Natural killer cell (primary cell): ENCODE measurements at places on chromosomes 6 and 20. TPM values are rescaled to one million over a fixed set of nuclear protein-coding genes. Genes with fewer than 3 reads are reported as not detected.

The PDYN gene
- total RNA-seq: not detected

- H3K4me1 ChIP-seq: peaks cover 57% of the 10 kb centered on the region
- no peak for DNase-seq
- H3K36me3 ChIP-seq: no peaks in the 10 kb centered on the region
- H3K27me3 ChIP-seq: peaks cover 89% of the 10 kb centered on the region
These were observed 2.3 kb downstream of the LINC00237 start for GRCh38 chr20:21103582-21104465.

- H3K4me3 ChIP-seq: no peak overlapping the region
- no peak overlapping the region for H3K27ac ChIP-seq
- no peaks in the 10 kb centered on the region for H3K4me1 ChIP-seq
- no peak for DNase-seq
- H3K36me3 ChIP-seq: peaks cover 3% of the 10 kb centered on the region
These were observed 464.6 kb downstream of the CDKAL1 start for GRCh38 chr6:20998748-20999448.

DNA sequence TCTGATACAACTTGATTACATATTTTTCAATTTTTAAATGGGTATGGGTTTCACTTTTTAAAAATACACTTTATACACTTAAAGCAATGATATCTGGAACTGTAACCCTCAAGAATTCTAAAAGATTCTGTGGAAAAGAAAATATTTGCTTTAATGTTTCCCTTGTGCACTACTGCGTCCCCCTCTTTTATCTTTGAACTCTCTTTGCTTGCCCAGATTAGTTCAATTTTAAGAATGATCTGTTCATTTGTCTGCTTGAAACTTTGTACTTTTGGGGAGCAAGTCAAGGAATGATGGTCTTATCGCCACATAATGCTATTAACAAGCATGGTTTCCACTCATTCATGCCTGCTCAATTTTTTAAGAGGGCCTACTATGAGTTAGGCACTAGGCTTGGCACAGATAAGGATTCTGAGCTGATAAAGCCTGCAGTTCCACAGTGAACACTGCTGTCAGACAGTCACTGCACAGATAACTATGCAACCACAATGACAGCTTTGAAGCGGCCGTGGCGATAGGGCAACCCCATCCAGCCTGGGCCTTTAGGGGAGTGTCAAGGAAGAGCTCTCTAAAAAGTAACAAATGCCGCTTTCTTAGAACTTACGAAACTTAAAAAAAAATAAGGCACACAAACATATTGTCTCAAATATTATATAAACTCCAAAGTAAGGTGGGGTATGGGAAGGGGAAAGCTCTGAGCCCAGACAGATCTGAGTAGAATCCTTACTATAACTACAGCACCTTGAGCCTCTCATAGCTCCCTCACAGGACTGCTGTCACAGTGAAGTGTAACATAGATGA is 29.7 kb downstream of the FYN start:
- peak overlapping the region; percentile 49 for H3K27ac ChIP-seq
- H3K27me3 ChIP-seq: no peaks in the 10 kb centered on the region
- peaks cover 77% of the 10 kb centered on the region for H3K4me1 ChIP-seq
- DNase-seq: peak; percentile 82

- peaks cover 8% of the 10 kb centered on the region for H3K4me1 ChIP-seq
- DNase-seq: peak; percentile 23
- peak overlapping the region; percentile 72 for H3K27ac ChIP-seq
These were observed 4.8 kb upstream of the PRPH2 start for GRCh38 chr6:42727087-42727611.

DNA sequence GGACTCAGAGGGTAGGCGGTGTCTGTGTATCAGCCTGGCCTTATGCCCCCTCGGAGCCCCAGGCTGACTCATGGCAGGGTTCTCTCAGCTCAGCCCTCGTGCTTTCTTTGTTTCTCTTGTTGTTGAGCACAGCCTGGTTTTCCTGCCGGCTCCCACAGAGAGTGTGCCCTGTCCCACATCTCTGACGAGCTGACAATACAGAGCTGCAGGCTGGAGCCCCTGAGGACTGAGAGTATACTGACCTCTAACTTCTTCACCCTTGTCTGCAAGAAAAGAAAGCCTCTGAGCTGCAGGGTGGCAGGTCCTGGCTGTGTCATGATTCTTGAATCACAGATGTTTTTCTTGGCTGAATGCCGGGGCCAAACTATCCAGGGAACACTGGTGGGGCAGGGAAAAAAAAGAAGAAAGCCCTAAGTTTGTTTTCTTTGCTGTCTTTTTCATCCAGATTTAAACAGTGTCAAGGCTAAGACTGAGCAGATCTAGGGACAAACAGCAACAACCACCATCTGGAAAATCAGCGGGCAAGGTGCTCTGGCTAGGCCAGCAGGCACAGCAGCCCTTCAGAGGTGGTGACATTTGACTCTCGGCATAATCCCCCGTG is 63.3 kb upstream of the ZNF133 start:
- no peak overlapping the region for H3K27ac ChIP-seq
- no peaks in the 10 kb centered on the region for H3K36me3 ChIP-seq
- H3K4me1 ChIP-seq: no peaks in the 10 kb centered on the region
- H3K4me3 ChIP-seq: no peak overlapping the region
- no peaks in the 10 kb centered on the region for H3K27me3 ChIP-seq

DNA sequence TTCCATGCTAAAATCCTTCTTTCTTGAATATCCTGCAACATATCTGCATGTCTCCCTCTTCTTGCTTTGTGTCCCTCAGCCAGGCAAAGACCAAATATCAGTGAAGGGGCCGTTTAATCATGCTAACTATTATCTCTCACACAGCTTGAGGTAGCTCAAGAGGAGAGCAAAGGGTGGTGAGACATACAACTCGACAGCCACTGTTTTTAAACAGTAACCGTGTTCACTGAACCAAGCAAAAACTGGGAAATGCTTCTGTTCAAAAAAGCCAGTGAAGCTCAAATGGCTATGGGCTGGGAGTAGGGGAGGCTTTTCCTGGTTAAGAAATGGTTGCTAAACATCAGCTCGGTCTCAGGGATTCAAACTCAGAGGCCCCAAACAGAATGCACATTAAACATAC is 83.4 kb downstream of the MAP7 start:
- no peak for DNase-seq
- peaks cover 3% of the 10 kb centered on the region for H3K4me1 ChIP-seq
- peaks cover 4% of the 10 kb centered on the region for H3K27me3 ChIP-seq
- H3K4me3 ChIP-seq: no peak overlapping the region
- no peak overlapping the region for H3K27ac ChIP-seq
- H3K36me3 ChIP-seq: no peaks in the 10 kb centered on the region

GRCh38 chr6:20744911-20745557 is 210.8 kb downstream of the CDKAL1 start:
- H3K4me1 ChIP-seq: no peaks in the 10 kb centered on the region
- peaks cover 4% of the 10 kb centered on the region for H3K36me3 ChIP-seq
- H3K27ac ChIP-seq: no peak overlapping the region
- no peak for DNase-seq
- no peaks in the 10 kb centered on the region for H3K27me3 ChIP-seq
- no peak overlapping the region for H3K4me3 ChIP-seq

The WFDC5 gene
- not detected for total RNA-seq

- no peaks in the 10 kb centered on the region for H3K36me3 ChIP-seq
- no peak overlapping the region for H3K27ac ChIP-seq
- H3K4me3 ChIP-seq: no peak overlapping the region
- no peaks in the 10 kb centered on the region for H3K4me1 ChIP-seq
These were observed 201.5 kb upstream of the KCNQ5 start for GRCh38 chr6:72420409-72420808.

The GPX5 gene
- total RNA-seq: not detected

GRCh38 chr6:158697811-158698210 is 48.0 kb downstream of the SYTL3 start:
- peaks cover 17% of the 10 kb centered on the region for H3K36me3 ChIP-seq
- no peak for DNase-seq
- H3K27ac ChIP-seq: no peak overlapping the region
- H3K27me3 ChIP-seq: no peaks in the 10 kb centered on the region

GRCh38 chr6:156977527-156978291 is 200.5 kb downstream of the ARID1B start:
- no peaks in the 10 kb centered on the region for H3K27me3 ChIP-seq
- H3K36me3 ChIP-seq: no peaks in the 10 kb centered on the region
- H3K27ac ChIP-seq: no peak overlapping the region
- H3K4me1 ChIP-seq: peaks cover 14% of the 10 kb centered on the region

GRCh38 chr6:30378290-30378937 is 33.5 kb downstream of the RPP21 start:
- no peak for DNase-seq
- H3K36me3 ChIP-seq: no peaks in the 10 kb centered on the region
- H3K4me1 ChIP-seq: no peaks in the 10 kb centered on the region
- no peak overlapping the region for H3K27ac ChIP-seq

The PRKN gene
- total RNA-seq: 1.9 TPM

The FERMT1 gene
- not detected for total RNA-seq

GRCh38 chr6:50992704-50993625 is 174.3 kb downstream of the TFAP2B start:
- no peak for DNase-seq
- no peaks in the 10 kb centered on the region for H3K36me3 ChIP-seq
- H3K27ac ChIP-seq: no peak overlapping the region
- H3K4me1 ChIP-seq: no peaks in the 10 kb centered on the region
- no peak overlapping the region for H3K4me3 ChIP-seq
- H3K27me3 ChIP-seq: no peaks in the 10 kb centered on the region

- no peak for DNase-seq
- H3K27ac ChIP-seq: no peak overlapping the region
- no peaks in the 10 kb centered on the region for H3K36me3 ChIP-seq
- no peaks in the 10 kb centered on the region for H3K4me1 ChIP-seq
These were observed 112.9 kb upstream of the PDE7B start for GRCh38 chr6:135738636-135739035.
